ENCODE measurements at places on chromosomes 2 and 18.

DNA sequence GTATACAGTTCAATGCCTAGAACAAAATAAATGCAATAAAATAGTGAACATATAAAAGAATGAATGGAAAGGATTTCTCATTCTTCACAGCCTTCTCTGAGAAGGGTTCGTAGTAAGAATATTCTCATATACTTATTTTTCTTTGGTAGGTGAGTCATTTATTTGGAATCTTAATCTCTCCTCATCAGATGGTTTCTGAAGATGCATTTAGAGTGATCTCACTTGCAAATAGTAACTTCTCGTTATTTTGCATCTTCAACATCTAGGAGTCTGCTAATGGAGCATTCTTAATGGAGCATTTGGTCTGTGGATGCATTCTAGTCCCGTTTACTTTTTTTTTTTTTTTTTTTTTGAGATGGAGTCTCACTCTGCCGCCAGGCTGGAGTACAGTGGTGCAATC is 3.9 kb downstream of the UBXN4 start:
- no peak for DNase-seq

DNA sequence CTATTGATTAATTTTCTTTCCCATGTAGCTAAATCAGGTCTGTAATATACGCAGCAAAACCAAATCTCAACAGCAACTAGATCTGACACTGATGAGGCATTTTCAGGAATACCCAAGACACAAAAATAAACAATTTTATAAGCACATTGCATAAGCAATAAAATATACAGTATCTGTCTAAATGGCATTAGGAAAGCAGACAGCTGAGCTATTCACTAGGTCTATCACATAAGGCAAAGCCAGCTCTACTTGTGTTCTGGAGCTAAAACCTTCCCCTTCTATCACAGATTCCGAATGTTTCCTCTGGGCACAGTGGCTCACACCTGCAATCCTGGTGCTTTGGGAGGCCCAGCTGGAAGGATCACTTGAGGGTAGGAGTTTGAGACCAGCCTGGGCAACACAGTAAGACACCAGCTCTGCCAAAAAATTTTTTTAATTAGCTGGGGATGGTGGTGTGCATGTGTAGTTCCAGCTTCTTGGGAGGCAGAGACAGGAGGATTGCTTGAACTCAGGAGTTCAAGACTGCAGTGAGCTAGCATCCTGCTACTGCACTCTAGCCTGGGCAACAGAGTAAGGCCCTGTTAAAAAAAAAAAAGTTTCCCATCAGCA is 21.1 kb downstream of the PTPN2 start:
- no peak for DNase-seq

DNA sequence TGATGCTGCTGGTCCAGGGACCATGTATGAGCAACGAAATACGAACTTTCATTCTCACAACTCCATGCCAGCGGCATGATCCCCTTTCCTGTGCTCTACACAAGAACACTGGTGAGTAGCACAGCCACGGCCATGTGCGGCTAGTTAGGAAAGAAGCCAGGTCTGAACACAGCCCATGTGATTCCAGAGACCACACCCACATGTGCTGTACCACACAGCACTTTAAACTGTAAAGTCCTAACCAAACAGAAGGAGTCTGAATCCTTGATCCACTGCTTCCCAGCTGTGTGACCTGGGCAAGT is 33.0 kb upstream of the ACAA2 start:
- DNase-seq: no peak

DNA sequence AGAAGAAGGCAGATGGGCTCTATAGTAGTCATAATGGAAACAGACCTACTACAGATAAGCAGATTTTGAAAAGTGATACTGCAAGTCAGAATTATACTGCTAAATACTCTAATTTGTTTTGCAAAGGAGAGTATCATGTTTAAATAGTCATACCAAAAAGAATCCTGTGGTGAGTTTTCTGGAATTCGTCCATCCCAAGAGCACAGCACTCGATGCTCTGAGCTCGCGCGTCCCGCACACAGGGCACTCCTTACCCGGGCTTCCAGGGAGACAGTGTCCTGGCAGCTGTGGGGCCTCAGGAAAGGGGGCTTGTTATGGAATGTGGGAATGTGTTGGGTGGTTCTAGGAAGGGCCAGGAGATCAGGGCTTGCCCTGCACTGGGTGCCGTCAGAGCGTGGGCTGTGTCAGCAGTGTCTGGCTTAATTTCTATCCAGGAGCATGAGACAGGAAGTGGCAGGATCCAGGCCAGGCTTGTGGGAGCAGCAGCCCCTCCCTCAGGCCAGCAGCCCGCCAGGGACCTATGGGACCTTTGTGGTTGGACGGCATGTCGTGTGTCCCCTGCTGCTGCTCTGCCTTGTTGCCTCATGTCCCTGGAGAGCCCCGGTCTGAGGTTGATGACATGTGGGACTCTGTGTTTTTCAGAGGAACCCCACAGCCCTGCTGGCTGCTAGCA is 193.2 kb upstream of the TPO start:
- DNase-seq: no peak

- DNase-seq: no peak
Measured at GRCh38 chr2:215949991-215950404, 63.4 kb downstream of the MREG start.

GRCh38 chr2:216017365-216017764 is 4.0 kb upstream of the MREG start:
- DNase-seq: no peak

DNA sequence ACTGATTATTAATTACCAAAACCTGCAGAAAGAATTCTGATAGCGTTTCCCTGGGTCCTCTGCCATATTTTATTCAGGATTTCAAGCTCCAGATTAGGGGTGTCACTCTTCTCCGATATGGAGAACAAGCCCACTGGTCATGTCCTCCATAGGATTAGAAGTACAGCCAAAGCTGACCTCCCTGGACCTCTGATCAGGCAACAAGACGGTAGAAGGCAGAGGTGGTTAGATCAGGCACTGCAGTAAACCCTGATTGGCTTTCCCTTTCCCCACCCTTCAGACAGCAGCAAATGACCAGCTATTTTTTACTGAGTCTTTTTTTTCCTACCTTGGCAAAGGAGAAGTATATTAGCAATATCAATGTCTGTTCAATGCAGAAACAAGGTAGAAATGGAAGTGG is 37.7 kb downstream of the SPC25 start:
- DNase-seq: no peak

GRCh38 chr18:8705961-8706790 is 820 bp downstream of the MTCL1 start:
- no peak for DNase-seq

- no peak for DNase-seq
Measured at GRCh38 chr2:204669382-204669781, 124.1 kb downstream of the PARD3B start.

GRCh38 chr2:172334988-172335387 is 92.4 kb upstream of the ITGA6 start:
- DNase-seq: no peak

- DNase-seq: no peak
Measured at GRCh38 chr2:214651451-214651850, 158.0 kb downstream of the BARD1 start.

DNA sequence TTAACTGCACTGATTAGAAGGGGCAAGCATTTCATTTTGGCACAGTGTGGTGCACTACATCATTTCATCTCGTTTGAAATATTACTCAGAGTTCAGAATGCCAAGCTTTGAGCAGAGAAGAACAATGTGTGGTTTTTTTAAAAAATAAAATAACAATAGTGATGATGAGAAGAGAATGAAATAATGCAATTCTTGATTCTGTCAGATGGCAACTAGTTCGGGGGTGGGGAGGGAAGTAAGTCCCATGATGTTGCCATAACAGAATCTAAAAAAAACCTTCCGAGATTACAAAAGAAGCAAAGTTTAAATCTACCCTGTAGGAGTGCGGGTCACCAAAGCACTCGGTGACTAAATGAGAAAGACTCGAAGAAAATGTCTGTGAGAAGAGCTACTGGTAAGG is 490.4 kb downstream of the NR4A2 start:
- no peak for DNase-seq

DNA sequence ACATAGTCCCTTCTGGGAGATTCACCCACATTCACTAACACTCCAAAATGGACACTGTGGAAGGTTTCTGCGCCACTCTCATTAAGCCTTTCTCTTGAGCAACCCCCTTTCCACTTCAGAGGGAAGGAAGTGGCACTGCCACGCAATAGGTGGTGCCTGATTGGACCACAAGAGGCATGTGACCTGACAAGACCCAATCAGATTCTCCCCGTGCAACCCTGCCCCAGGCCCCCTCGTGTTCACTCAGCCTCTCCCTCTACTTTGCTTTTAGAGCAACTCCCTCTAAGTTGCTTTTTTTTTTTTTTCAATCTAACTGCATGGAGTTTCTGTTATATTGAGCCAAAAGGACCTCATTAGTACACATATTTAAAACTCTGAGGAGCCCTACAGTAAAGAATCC is 158.0 kb downstream of the EN1 start:
- no peak for DNase-seq

GRCh38 chr18:845152-845819 is 33.2 kb upstream of the YES1 start:
- DNase-seq: peak; percentile 58

- no peak for DNase-seq
Measured at GRCh38 chr2:210263841-210264240, 38.6 kb upstream of the ACADL start.

DNA sequence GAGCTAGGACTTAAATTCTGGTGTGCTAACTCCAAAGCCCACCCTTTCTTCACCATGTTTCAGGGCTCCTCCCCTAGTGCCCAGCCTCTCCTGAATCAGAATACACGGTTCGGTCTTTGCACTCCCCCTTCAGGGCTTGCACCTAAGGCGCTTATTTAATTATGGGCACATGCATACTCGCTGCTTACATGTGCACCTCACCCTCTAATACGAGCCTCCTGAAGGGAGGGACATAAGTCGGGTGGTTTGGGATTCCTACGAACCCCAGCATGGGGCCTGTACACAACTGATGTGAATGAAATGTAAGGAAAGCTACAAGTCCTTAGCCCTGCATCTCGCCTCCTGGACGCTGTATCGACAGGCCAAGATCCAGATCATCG is 435 bp downstream of the IFT172 start:
- no peak for DNase-seq

DNA sequence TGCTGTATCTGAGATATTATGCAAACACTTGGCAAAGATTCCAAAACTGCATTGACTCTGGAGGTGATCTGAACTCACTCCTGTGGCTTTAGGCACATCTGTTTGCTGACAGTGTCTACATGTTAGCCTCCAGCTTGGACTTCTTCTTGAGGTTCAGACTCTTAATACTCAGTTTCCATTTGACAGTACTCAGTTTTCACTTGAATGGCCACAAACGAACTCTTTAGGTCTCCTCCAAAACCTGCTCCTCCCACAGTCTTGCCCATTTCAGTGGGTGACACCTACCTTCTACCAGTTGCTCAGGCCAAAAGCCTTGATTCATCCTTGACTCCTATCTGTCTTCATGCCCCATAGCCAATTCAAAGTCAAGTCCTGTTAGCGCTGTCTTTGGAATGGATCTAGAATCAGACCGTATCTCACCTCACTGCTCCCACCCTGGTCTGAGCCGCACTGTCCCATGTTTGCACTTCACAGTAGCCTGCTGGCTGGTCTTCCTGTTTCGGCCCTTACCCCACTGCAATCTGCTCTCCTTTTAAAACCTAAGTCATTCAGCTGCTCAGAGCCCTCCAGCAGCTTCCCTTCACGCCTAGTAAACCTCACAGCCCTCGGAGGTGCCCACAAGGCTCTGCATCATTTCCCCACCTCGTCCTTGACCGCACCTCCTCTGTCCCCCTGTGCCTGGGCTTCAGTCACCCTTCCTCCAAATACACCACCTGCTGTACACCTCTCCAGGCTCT is 10.5 kb downstream of the ATG16L1 start:
- no peak for DNase-seq

GRCh38 chr2:112876257-112876970 is 34.6 kb upstream of the IL37 start:
- no peak for DNase-seq

DNA sequence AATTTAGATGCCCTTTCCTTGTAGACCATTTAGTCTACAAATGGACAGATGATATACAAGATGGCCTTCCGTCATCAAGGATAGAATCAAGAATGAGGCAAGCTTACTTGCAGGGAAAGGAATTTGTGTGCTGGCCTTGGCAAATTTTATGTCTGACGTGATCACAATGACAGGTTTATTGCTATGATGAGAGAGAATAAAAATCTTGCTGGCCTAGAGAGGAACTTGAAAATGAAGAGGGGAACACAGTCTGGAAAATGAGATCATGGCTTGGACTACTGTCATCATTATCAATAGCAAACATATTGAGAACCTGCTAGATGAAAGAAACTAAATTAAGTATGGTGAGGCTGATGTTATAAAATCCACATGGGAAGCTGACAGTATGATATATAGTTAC is 66.0 kb downstream of the CSRNP3 start:
- DNase-seq: no peak

GRCh38 chr2:64698668-64699444 is 45.1 kb upstream of the SERTAD2 start:
- DNase-seq: no peak

DNA sequence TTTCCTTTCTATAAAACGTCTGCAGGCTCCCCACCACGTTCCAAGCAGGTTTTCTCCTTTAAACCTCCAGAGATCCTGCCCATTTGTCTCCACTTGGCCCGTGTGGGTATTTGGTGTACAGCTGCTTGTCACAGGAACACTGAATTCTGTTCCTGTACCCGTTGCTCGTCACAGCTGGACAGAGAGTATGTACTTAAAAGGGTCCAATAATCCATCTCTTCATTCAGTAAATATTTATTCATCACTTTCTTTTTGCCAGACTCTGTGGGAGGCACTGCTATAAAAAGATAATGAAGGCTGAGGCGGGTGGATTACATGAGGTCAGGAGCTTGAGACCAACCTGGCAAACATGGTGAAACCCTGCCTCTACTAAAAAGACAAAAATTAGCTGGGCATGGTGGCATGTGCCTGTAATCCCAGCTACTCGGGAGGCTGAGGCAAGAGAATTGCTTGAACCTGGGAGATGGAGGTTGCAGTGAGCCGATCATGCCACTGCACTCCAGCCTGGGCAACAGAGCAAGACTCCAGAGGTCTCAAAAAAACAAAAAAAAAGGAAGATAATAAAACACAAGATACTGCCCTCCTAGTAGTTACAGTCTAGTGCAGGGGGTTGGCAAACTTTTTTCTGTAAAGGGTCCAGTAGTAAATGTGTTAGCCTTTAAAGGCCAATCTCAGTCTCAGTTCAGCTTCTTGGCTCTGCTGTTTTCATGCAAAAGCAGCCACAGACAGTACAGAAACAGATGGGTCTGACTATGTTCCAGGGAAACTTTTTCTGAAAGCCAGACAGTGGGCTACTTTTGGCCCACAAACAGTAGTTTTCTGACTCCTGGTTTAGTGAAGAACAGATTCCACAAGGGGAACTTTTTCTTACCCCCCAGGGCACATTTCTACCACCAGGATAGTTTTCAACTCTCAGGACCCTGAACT is 309.9 kb upstream of the RAB12 start:
- no peak for DNase-seq
